ENCODE measurements at places on chromosomes 2 and 18. TPM values are rescaled to one million over a fixed set of nuclear protein-coding genes. Genes with fewer than 3 reads are reported as not detected.

FAP gene
- polyA plus RNA-seq, result 57.8 TPM

CYTIP gene
- not detected for polyA plus RNA-seq

NT5DC4 gene
- polyA plus RNA-seq, result not detected

TDRD15 gene
- not detected for polyA plus RNA-seq

TTN gene
- polyA plus RNA-seq, result 0.08 TPM

PLEKHA3 gene
- polyA plus RNA-seq, result 6.4 TPM

RPE gene
- polyA plus RNA-seq, result 62.9 TPM

GNLY gene
- not detected for polyA plus RNA-seq
